KBM-7 (cell line): ENCODE measurements at places on chromosomes 5 and 9.

DNA sequence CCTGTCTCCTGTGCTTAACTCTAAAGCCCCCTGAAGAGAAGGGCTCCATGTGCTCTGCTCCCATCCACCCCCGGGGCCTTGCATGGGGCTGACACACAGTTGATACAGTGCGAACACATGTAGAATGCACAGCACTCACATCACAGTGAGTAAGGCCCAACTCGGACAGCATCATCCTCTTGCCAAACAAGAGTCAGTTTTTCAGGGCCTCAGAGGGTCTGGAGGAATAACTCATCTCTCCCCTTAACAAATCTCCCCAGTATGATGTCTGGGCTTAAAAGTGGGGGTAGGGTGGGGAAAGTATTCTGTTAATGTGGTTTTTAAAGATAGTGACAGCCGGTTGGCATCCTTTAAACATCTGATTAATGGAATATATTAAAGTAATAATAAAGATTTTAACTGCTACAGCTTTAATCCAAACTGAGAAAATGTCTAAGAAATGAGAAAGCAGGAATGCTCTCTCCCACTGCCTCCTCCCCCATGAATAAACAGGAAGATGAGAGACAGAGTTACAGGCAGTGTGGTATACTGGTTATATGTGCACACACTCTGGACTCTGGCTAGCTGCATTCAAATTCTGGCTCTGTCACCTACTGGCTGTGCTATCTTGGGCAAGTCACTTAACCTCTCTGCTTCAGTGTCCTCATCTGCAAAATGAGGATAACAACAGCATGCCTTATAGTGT is 22.5 kb downstream of the APBA1 start:
- no peak for DNase-seq

- no peak for DNase-seq
Measured at GRCh38 chr9:121297389-121297788, 29.4 kb downstream of the GSN start.

DNA sequence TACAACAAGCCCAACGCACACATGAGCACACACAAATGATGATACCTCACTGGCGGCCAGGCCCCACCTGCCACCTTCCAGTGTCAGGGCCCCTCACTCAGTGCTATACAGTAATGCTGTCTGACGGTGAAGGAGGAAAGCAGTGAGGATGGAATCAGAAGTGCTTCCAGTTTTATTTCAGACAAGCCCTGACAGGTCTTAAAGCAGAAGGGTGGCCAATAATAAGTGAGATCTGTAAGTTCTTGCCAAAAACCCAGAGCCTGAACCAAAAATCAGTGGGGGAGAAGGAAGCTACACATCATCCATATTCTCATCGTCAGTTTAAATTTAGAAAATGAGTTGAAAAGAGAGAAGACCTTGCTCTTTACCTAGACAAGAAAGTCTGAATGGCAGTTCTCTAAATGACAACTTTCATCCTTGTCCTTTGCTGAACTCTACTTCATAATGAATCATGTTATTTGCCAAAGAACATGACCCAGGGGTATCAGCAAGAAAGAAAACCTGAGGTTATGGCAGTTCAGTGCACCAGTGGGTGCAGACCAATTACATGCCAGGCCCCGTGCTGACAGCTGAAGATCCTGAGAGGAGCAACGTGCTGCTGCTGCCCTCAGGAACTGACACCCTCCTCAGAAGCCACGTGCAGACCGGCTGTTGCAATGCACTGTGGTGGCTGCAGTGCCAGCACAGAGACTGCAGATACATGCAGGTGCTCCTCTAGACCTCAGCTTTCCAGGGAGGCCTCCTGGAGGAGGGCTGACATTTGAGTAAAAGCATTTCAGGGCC is 118.7 kb downstream of the DROSHA start:
- no peak for DNase-seq

- no peak for DNase-seq
Measured at GRCh38 chr9:110161940-110162339, 46.0 kb downstream of the C9orf152 start.

GRCh38 chr5:33857037-33857436 is 34.8 kb downstream of the ADAMTS12 start:
- no peak for DNase-seq

DNA sequence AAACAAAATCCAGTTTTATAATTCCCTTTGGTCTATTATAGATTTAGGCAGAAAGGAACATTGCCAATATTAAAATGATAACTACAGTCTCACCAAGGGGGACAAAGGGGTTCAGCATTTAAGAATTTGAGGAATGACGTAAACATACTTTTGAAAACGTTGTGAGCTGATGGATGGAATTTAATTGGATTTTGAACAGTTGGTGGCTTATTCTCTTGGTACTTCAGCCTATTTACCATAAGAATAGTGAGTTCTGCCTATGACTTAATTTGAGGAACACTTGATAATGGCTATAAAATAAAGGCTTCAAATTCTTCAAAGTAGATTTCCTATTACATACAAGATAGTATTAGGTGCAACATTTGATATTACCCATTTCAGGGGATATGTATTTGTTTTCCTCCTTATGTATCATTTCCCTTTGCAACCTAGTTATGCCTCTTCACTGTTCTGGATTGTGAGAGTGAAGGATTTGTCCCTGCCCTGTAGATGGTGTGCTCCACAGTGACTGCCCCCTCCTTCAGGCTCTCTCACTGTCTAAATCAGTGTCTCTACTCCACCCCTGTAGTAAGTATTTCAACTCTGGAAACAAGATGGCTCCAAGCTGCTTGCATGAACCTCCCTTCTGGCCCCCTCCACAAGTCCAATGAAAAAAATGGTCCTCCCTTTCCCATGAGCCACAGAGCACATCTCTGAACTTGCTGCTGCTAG is 225.6 kb downstream of the ARHGEF28 start:
- DNase-seq: no peak
